CD4-positive, alpha-beta T cell treated with Interleukin-15 for 4 hours (primary cell): ENCODE measurements at places on chromosomes 3 and 15.

- DNase-seq, result peak; percentile 78
These were observed 7.5 kb downstream of the CMTM7 start for GRCh38 chr3:32399030-32399620.

GRCh38 chr15:52256366-52256765 lies 39.2 kb downstream of the MYO5C start:
- DNase-seq, result peak; percentile 83

DNA sequence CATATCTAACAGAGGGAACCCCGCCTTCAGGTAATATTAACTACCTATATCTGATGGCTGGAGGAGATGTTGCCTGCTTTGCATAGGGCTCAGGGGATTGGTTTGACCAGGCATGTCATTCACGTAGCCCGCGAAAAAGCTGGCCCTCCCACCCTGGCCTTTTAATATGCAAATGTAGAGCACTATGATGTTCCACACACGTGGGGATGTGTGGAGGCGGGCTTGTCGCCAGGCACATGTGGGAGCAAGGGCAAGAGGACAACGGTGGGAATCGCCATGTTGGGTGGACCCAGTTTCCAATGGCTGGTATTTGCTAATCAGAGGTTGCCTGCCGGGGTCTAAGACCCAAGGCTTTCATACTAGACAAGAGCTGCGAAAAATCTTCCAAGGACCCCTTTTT lies 469.8 kb downstream of the ZPLD1 start:
- no peak for DNase-seq

DNA sequence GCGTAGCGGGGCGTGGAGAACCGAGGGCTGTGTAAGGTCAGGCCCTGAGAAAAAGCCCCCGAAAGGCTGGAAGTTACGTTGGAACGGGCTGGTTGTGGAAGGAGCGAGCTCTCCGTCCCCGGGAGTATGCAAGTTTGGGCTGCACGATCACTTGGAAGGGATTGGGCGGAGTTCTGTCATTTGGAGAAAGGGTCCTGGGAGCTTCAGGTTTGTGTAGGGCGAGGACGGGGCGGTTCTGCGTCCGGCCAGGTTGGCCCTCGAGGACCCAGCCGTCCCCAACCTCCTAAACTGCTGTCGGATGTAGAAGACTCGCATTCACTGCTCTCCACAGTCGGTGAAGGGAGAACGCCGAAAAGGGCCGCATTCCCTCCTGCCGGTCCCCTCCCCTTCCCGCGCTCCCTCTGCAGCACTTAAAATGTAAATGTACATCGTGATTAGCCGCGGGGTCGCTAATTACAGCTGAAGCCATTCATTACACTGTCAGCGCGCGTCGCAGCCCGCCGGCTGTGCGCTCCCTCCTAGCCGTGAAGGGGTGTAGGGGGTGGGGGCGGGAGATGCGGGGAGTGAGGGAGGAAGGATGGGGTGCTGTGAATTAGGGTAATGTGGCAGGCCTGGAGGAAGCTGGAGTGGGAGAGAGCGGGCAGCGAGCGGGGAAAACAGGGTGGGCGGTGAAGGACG lies 2.5 kb upstream of the RPP25 start:
- DNase-seq, result no peak

DNA sequence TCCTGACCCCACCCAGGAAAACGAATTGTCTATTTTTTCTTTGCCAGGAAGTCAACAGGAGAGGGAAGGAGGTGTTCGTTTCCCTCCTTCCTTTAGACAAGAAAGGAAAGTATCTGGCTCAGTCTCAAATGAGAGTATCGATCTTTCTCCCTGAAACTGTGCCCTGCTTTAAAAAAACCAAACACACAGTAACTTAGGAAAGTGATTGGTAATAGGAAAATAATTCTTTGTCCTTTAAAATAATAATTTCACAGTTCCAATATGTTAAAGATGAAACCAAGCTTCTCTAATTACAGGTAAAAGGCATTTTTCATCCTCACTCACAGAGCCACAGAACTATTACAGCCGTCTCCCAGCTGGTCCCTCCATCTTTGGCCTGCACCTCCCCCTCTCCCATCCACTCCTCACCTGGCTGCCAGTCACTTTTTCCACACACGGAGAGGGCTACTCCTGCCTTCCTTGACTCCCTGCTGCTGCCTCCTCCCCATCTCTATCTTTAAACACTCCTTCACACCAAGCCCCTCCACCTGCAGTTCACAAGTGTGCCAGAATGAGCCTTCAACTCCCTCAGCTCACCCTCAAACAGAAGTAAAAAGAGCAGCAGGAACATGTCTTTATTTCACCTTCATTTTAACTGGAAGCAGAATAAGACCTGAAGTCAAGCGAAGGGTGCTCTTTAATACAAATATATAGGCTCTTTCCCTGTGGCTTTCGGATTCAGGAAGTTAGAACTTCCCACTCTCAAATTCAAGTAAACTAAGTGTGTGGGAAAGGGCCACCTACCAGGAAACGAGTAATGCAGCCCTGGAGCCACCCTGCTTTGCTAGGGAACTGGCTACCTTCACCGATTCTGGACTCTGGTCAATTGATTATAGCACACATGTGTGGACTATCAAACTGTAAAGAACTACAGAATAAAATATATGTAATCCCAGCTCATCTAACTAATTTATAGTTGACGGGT lies 116.4 kb downstream of the SENP2 start:
- no peak for DNase-seq

- no peak for DNase-seq
These were observed 153.1 kb upstream of the GAP43 start for GRCh38 chr3:115470254-115470653.

- DNase-seq, result no peak
These were observed 115.2 kb upstream of the SLC6A11 start for GRCh38 chr3:10700821-10701220.

DNA sequence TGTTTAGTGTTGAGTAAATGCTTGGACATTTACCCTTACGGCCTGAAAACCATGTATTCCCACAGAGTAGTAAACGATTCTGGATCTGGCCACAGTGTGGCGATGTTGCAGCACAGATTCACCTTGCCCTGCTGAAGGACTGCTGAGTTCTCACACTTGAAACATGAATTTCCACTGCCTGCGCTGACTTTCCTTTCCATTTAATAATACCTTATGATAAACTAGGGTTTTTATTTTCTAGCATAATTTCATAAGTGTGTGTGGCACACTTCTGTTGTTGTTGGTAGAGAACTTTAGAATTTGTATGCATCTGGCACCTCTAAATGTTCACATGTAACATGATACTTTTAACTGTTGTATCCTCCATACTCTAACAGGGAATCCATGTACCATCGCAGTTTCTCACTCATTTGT lies 53.9 kb downstream of the C3orf38 start:
- DNase-seq, result peak; percentile 39

- DNase-seq, result no peak
These were observed 24.6 kb downstream of the TRA2B start for GRCh38 chr3:185912929-185913901.

GRCh38 chr3:9108876-9109567 lies 140.4 kb downstream of the SRGAP3 start:
- DNase-seq, result no peak

GRCh38 chr3:100402256-100402655 lies 917 bp downstream of the LNP1 start:
- DNase-seq, result no peak
